Fibroblast of skin of left biceps (primary cell): ENCODE measurements at places on chromosomes 5 and 9.

DNA sequence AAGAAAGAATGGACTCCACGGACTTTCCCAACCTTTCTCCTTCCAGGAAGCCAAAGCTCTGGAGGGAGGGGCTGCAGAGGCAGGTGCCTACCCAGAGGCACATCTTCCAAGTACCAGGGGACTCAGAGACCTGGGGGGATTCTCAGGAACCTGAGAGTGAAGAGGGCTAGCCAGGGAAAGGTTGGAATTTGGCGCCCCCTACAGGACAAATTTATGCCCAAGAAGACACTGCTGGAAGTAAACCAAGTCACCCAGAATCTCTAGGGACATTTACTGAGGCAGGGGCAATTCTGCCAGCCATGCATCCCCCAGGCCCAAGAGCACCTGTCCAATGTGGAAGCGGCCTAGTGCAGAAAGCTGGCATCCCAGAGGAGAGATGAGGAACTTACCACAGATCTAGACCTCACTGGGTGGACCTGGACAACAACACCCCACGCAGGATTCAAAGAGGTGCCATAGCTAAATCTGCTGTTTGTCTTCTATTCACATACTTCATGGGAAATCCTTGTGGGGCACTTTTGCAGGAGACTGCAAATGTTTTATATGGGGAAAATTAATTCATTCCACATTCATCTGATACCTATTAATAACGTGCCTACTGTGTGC, 25.9 kb upstream of the IDNK start:
- no peak for DNase-seq

DNA sequence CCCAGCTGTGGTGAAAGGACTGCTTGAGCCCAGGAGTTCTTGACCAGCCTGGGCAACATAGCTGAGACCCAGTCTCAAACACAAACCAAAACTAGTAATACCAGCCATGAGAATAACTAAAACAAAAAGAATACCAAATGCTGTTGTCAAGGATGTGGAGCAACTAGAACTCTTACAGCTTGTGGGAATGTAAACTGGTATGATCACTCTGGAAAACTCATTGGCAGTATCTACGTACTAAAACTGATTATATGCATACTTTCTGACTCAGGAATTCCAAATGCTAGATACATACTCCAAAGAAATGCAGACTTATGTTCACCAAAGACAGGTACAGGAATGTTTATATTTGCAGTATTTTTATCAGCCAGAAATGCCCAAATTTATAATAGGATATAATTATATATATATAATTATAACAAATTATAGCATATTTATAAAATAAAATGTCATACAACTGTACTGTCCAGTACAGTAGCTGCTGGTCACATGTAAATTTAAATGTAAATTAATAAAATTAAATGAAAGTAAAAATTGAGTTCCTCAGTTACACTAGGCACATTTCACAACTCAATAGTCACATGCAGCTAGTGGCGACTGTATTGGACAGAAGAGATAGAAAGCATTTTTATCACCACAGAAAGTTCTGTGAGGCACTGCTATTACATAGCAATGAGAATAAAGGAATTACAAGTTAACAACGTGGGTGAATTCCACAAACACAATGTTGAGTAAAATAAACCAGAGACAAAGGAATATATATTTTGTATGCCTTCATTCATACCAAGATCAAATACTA, 118.5 kb downstream of the GNAQ start:
- DNase-seq: no peak

- no peak for DNase-seq
Observed at GRCh38 chr9:257957-258356, 43.3 kb downstream of the DOCK8 start.

DNA sequence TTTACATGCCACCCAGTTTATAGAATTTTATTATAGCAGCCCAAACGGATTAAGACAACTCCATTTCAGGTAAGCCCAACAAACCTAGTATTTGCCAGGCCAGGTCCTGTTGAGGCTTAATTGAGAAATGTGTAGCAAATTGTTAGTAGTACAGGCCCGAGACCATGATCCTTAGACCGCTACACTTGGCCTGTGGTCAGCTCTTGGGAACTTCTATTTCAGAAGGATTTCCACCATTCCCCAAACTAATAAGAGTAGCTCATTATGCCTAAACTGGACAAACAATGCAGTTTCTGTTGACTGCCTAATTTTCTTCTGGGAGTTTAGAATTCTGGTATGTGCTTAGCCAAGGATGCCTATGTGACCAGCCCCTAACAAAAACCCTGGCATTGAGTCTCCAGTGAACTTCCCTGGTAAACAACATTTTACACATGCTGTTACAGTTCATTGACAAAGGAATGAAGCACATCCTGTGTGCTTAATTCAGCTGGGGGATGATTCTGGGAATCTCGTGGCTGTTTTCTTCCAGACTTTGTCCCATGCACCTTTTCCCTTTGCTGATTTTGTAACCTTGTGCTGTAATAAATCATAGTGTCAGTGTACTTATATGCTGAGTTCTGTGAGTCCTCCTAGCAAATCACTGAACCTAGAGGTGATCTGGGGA, 5.6 kb upstream of the GPX3 start:
- no peak for DNase-seq

DNA sequence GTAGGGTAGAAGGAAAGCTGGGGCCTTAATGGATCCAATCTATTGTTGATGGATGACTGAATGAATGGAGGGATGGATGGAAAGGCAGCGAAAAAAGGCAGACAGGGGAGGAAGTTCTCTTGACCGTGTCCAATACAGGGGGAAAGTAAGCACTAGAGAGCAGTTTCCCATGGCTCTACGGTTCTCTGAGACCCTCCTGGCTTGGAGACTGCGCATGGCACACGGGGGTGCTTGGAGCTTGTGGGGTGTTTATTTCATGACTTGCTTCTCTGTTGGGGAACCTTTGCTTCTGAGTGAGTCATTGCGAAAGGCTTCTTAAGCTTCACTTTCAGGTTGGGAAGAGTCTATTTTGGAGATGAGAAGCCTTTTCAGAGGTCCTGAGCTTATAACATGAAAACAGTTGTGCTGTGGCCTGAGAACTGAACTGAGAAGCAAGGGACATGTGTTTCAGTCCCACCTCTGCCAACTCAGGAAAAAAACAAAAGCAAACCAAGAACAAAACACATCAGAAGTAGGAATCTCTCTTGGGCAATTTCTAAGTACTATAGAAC, 12.8 kb upstream of the TEX48 start:
- no peak for DNase-seq

DNA sequence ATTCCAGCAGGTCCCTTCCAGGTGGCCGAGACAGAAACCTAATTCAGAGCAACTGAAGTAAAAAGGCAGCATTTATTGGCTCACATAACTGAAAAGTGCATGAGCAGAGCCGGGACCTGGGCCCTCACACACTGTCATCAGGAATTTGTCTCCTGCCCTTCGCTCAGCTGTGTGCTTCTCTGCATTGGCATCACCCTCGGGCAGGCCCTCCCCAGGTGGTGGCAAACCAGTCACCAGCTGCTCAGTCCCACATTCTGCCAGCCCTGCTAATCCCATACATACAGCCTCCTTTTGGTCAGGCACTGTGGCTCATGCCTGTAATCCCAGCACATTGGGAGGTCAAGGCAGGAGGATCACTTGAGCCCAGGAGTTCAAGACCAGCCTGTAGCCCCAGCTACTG, 11.5 kb upstream of the CPLX2 start:
- no peak for DNase-seq

GRCh38 chr5:109863752-109864151, 174.0 kb downstream of the MAN2A1 start:
- DNase-seq: peak; percentile 88

DNA sequence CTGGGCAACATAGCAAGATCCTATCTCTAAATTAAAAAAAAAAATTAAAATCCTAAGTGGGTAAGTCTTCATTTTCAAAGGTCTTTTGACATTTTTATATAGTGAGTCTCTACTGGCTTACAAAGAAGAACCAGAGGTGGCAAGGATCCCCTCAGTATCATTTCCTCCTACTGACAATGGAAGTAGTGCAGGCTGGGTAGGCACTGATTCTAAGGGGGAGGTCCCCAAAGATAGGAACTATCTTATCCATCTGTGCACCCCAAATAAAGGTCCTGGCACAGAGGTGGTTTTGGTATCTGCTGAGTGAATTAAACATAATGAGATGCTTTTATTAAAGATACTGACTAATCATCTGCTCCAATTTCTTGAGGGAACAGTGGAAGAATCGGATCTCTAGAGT, 4.2 kb downstream of the FAM193B start:
- DNase-seq: no peak

DNA sequence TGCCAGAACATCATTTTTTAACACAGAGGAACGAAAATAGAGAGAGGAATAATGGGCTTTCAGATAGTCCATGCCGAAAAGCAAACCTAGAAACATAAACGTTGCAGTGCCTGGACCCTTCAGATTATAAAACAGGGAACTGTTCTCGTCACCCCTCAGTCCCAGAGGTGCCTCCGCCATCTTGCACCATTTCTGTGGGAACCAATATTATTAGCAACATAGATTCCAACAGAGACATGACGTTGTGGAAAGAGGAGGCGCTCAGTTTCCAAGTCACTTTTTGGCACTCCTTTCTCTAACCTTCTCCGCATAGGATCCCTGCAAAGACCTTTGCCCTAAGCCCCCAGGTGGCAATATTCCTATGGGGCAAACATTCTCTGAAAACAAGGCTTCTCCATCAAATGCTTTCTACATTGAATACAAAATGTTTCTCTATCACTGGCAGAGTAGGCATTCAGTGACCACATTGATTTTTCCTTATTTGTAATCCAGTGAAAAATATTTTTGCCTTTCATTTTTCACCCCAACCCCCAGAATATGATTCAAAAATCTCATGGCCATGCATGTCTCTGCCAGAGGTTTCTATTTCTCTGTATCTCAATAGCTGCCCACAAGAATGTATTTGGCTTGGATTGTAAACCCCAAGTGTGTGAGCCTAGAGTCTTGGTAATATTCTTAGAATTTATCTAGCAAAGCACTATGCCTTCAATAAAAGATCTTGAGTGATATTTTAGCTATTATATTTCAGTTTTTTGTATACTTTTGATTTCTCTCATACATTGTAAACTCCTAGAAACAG, 500.8 kb upstream of the WWC1 start:
- DNase-seq: peak; percentile 71

DNA sequence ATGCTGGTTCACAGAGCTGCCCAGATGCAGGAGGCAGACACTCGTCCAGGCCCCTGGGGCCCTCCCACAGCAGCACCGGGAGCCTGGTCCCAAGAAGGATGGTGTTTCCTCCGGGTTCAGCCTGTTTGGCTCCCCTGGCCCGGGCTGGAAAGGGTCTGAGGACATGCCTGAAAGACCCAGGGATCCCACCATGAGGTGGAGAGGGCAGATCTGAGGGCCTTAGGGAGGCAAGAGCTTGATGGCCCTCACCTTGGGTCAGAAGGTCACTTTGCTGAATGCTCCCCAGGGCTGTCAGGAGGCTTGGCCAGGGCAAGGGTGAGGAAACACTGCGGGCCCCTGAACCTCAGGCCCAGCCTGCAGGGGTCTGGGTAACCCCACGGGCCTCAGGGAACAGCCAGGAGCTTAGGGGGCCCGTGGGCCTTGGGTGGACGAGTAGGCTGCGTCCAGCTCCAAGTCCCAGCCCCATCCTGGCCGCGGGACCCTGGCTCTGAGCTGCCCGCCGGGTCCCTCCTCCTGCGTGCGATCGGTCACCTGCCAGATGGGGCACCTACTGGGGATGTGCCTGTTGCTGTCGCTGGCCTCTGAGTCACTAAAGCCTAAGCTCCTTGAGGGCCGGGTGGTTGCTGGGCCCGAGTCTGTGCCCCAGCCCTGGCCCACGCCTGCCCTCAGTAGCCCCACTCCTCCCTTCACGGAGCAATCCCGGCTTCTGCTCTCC, 106.2 kb downstream of the ZNF354C start:
- DNase-seq: no peak

DNA sequence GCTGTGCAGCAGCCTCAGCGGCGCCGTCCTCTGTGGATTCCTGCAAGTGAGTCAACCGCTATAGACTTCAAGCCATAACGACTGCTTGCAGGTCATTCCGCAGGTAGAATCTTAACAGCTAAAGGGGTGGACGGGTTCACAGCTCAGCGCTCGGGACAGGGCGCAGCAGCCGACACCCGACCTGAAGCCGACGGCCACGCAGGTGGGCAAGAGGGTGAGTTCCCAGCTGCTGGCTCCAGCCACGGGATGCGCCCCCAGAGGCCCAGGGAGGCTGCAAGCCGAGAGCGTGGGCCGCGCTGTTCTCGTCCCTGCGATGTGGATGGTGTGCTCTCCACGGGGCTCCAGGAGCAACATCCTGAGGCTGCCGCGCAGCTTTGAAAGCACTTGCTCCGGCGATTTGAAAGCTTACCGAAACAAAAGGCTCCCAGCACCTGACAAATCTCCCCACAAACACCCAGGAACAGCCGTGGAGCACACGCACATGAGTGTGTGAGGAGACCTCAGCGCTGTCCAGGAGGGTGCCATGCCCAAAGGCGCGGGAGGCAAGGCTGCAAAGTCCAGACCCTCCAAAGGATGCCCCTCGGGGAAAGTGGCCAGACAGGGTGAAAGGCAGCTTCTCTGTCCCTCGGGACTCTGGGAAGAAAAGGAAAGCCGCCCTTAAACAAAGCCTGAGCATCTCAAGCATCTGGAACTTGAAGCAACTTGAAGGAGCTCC, 48.7 kb downstream of the EXD3 start:
- DNase-seq: no peak

DNA sequence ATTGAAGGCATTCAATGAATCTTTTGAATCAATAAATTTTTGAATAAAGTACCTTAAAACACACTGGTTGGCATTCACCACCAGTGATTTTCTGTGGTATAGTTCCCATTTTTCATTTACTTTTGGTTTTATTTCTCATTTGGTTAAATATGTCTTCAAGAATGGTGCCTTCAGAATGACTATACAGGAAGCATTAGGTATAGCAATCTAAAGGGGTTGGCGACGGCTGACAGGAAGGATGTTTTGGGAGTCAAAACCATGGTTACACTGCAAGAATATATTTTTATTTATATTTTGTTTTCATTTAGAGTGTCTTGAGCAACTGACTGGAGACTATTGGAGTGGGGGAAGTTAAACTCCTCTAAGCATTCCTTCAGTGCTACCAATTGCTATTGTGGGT, 235.7 kb downstream of the HTR1A start:
- DNase-seq: no peak

DNA sequence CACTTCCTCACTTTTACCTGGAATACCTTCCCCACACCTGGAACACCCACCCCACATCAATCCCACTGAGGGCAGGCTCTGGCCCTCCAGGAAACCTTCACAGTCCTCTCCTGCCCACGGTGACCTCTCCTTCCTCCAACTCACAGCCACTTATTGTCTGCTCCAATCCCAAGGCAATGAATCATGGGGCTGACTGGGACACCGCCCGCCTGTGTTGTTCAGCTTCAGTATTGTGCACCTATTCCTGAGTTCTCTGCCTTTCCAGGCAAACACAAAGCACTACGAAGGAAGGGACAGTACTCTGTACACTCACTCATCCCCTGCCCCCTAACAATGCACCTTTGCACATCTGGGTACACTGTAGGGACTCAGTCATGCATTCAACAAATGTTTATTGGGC, 7.3 kb downstream of the PCDH1 start:
- no peak for DNase-seq
